PC-3 (cell line): ENCODE measurements at places on chromosomes 1 and 21.

DNA sequence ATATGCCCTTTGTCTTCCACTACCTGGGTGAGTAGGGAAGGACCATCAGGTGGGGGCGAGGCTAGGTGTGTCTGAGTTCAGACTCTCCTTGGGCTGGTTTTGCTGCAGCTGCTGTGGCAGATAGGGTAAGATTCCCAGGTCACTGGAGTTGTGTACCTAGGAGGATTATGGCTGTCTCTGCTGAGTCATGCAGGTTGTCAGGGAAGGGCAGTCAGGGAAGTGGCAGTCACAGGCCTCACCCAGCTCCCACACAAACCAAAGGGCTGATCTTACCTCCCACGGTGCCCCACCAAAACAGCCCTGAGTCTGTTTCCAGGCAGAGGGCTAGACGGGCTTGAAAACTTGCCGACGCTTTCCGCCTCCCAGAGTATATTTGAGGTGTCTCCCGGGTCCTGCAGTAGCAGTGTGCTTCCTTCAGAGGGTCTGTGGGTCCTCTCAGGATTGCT, 201.6 kb upstream of the PLXNA2 start:
- DNase-seq = peak; percentile 34

- no peak for DNase-seq
Observed at GRCh38 chr1:162007466-162007865, 16.2 kb downstream of the OLFML2B start.

DNA sequence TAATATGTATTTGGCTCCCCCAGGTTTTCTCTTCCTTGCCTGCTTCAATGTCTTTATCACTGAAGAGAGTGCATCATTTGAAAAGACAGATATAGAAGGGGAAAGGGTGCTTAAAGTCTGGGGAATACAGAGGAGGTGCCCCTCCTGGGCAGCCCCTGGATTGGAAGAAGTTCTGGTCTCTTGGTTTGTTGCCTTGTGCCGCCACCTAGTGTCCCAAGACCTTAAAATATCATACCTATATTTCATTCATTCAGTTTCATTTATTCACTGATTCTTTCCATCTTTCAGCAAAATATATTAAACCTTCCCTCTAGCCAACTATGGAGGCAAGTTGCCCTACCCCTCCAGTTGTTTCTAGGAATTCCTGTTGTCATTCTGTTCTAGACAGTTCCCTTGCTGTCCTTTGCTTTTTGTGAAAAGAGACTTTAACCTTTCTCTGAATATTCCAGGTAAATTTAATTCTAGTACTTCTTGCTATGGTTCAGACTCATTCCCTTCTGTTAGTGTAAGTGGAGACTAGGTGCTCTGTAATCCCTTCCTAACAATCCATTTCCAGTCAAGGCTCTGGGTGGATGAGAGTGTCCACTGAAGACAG, 56.1 kb downstream of the MEF2D start:
- DNase-seq = peak; percentile 70

DNA sequence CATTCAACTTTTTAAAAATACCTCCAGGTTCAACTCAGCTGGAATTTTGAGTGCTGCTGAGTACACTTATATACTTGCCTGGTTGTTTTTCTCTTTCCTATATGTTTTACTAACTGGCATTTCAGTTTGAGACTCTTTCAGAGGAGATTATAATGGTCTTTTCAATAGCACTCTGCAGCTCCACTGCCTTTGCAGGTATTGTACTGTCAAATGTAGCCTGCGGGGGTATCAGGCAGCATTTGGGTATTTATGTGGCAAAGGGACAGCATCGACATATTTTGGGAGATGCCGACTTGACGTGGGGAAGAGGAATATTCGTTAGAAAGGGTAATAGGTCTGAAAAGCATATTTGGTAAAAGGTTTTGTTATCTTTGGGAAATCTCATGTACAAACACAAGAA, 11.1 kb upstream of the TGFBR3 start:
- DNase-seq = no peak

DNA sequence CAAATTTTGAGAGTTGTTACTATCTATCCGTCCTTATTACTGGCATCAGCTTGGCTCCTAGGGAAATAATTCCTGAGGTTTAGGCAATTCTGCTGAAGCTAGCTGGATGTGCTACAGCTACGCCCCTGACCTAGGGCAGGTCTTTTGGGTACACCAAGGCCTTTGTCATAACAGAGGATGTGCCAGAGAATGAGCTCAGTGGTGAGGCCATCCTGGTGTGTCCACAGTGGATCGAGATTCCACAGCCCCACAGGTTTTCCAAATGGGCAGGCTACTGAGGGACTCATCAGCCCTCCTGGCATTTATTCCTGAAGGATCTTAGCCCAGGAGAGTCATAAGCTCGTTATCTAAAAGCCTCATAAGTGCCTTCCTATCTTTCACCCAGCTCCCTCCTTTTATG, 475.2 kb upstream of the USP24 start:
- no peak for DNase-seq
